NCI-H524 (cell line): ENCODE measurements at places on chromosomes 7 and 10.

DNA sequence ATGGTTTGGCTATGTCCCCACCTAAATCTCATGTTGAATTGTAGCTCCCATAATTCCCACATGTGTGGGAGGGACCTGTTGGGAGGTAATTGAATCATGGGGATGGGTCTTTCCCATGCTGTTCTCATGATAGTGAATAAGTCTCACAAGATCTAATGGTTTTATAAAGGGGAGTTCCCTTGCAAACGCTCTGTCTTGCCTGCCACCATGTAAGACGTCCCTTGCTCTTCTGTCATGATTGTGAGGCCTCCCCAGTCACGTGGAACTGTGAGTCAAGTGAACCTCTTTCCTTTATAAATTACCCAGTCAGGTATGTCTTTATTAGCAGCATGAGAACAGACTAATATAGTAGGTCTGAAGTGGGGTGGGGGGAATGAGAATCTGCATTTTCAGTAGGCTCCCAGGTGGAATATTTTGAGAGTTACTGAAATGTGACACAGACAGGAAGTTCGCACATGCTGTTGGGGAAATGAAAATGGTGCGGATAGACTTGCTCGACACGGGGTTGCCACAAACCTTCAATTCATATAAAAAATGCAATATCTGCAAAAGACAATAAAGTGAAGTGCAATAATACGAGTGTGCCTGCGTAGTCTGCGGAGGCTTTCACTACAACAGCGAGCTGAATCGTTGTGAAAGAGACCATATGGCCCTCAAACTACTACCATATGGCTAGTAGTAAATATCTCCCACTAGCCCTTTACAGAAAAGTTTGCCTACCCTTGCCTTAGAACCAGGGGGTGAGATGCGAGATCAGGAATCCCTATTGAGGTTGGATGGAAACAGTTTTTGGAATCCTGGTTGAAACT, 166.1 kb downstream of the GRK5 start:
- peak; percentile 51 for DNase-seq

GRCh38 chr10:48455392-48456151, 149.1 kb downstream of the MAPK8 start:
- no peak for DNase-seq

- DNase-seq = no peak
These were observed 909.2 kb upstream of the LRRN3 start for GRCh38 chr7:110181768-110182167.

DNA sequence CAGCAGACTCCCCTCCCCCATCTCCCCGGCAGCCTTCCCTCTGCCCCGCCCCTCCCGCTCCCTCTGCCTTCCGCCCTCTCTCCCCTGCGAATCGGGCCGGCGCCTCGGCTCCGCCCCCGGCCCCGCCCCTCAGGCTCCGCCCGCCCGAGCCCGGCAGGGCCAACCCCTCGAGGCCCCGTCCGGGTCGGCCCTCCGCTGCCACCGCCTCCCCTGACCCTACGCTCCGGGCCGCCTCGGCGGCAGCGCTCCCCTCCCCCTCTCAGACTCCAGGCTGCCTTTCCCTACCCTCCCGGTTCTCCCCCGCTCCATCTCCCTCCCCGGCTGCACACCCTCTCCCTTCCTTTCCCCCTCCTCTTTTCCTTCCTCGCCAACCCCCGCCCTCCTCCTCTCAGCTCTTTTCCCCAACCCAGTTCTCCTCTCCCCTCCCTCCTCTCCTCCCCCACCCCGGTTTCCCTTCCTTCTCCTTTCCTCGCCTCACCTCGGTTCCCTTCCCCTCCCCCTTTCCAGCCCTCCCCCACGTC, 1.6 kb downstream of the ZNF467 start:
- peak; percentile 67 for DNase-seq

- DNase-seq = no peak
These were observed 9.8 kb upstream of the PAX2 start for GRCh38 chr10:100735337-100736143.

GRCh38 chr10:49037187-49037586, 78.1 kb downstream of the VSTM4 start:
- no peak for DNase-seq

GRCh38 chr10:44749151-44749550, 162.0 kb upstream of the TMEM72 start:
- no peak for DNase-seq

DNA sequence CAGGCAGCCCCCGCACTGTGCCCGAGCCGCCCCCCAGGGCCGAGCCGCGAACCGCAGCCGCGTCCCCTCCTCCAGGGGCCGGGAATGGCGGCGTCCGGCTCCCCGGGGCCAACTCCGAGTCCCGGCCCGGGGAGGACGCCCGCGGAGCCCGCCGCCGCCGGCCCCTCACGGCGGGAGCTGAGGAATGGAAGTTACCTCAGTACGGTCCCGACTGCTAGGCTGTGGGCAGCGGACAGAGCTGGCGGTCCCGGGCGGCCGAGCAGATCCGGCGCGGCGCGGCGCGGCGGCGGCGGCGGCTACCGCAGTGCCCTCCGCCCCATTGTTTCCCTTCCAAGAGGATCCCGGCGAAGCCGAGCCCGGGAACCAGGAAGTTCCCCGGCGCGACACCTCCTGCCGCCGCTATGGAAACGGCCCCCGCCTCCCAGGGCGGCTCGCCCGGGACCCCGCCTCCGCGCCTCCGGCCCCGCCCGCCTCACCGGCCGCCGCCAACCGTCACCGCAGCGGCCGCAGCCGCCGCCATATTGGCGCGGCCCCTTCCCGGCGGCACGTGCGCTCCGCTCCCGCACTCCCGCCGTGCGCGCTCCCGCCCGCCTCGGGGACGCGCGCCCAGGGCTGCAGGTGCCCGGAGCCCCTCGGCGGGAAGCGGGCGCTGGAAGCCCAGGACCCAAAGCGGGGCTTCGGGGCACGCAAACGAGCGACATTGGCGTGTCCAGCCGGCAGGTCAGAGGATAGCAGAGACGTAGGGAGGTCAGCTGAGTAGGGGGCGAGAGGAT, at the start of gene USP6NL:
Gene USP6NL, minus strand, starts transcription at position 403 of the 773 bp plus-strand sequence. CDS start 14,016 bp downstream, outside the sequence.
- DNase-seq = peak; percentile 21

DNA sequence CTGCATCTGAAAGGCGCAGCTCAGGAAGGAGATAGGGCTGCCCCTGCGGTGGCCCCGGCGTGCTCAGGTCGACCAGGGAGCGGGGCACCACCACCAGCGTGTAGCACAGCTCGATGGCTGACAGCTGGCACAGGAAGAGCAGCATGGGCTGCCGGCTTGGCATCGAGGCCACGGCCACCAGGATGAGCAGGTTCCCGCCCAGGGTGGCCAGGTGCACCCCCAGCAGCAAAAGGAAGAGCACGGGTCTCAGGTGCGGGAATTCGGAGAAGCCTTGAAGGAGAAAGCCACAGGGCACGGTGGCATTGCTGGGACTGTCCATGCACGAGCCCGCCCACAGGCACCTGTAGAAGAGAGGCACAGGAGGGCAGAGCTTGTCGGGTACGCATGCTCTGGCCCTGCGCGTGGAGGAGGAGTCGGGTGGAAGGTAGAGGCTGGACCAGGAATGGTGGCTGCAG, 33.9 kb downstream of the TAS2R41 start:
- DNase-seq = no peak

- no peak for DNase-seq
These were observed 113.5 kb downstream of the KLF6 start for GRCh38 chr10:3671386-3671955.

DNA sequence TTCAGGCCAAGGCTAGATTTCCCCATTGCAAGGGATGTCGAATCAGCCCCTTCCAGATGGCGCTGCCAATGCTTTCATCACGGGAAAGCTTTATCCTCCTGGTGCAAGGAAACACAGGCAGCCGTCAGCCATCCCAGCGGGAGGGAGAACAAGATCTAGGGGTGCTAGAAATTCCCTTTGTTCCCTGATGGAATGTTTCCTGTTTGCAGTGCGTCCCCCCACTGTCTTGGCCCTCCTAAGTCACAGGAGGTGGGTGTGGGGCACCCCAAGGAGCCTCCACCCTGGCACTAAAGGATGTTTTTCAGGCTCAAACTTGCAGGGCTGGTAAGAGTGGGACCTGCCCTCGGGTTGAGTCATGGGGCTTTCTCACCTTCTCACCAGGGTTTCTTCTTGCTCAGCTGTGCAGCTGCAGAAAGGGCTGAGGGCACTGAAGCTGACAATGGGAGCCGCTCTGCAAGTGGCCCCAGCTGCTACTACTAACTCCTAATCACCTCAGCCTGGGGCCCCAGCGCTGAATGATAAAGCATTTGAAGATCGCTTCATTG, 103.6 kb downstream of the PRPF18 start:
- no peak for DNase-seq

DNA sequence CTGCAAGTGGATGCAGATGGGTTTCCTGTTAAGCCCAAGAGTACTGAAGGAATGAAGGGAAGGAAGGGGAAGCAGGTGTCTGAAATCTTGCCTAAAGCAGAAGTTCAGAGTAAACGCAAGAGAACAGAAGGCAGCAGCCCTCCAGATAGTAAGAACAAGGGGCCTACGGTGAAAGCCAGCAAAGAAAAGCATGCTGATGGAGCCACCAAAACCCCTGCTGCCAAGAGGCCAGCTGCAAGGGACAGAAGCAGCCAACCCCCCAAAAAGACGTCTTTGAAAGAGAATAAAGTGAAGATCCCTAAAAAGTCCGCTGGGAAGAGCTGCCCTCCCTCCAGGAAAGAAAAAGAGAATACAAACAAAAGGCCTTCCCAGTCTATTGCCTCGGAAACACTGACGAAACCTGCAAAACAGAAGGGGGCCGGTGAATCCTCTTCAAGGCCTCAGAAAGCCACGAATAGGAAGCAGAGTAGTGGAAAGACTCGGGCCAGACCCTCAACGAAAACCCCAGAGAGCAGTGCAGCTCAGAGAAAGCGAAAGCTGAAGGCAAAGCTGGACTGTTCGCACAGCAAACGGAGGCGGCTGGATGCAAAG, 152.5 kb downstream of the LCOR start:
- DNase-seq = no peak

GRCh38 chr10:78844960-78845607, 223.7 kb upstream of the ZMIZ1 start:
- DNase-seq = no peak

- peak; percentile 74 for DNase-seq
These were observed 70.4 kb downstream of the HERPUD2 start for GRCh38 chr7:35624299-35625186.

- peak; percentile 36 for DNase-seq
These were observed 45.8 kb upstream of the WIPI2 start for GRCh38 chr7:5143935-5144903.

DNA sequence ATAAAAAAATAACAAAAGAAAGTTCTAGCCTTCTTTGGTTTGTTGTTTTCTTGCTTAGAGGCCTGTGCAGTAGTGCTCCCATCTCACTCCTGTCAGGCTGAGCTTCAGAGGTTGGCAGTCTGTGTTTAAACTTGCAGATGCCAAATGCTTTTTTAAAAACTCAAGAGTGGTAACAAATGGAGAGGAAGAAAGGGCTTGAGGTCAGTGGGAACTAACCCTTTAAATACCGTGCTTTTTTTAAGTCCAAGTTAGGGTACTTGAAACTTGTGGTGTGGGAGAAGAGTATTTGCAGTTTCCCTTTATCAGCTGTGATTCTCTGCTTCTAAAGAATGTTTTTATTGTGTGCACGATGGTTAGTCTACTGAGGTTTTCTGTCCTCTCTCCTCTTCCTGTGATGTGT, 29.4 kb downstream of the ZRANB1 start:
- no peak for DNase-seq
